ENCODE measurements at places on chromosomes 3 and 15.

- no peak for DNase-seq
Observed at GRCh38 chr3:31546162-31546561, 13.4 kb downstream of the STT3B start.

- DNase-seq, result no peak
Observed at GRCh38 chr3:63607716-63608115, 44.8 kb upstream of the SNTN start.

- no peak for DNase-seq
Observed at GRCh38 chr15:92393071-92393979, at the start of gene ST8SIA2. Gene ST8SIA2 (plus strand): TSS chr15:92393881. CDS start chr15:92394065, 184 bp downstream.

DNA sequence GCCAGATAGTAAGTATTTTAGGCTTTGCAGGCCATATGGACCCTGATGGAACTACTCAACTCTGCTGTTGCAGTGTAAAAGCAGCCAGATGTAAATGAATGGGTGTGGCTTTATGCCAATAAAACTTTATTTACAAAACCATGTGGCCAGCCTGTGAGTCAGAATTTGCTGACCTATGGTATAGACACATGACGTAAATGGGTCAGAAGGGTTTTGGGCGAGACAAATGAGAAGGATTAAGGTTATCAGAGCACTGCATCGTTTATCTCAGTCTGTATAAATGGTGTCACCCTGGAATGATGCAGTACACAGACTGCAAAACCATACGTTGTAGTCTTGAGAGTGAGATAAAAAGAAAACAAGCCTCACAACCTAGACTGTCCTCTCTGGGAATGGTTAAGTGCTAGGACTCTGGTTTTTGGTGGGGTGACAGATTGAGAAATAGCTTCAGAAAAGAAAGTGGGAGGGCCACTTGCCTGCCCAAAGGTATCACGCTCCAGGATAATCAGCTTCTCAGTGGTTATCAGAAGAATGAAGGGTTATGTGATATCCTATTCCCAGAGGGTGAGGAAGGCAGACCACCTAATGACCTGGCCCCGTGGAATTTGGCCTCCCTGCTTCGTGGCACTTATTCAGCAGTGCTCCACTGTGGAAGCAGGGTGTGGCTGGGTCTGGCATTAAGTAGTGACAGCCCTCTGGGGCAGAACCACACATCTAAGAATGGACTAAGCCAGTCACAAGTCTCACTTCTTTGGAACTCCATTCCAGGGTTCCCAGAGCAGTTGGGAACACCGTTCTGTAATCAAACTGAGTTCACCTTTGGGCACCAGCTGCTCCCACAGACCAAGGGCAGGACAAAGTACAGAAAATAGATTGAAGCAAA, 46.1 kb downstream of the ABHD5 start:
- DNase-seq, result no peak

- DNase-seq, result no peak
Observed at GRCh38 chr3:37094636-37095035, 79.7 kb downstream of the LRRFIP2 start.
